Renal cortex interstitium (tissue), 15 donors: ENCODE measurements at places on chromosomes 16 and 17.

DNA sequence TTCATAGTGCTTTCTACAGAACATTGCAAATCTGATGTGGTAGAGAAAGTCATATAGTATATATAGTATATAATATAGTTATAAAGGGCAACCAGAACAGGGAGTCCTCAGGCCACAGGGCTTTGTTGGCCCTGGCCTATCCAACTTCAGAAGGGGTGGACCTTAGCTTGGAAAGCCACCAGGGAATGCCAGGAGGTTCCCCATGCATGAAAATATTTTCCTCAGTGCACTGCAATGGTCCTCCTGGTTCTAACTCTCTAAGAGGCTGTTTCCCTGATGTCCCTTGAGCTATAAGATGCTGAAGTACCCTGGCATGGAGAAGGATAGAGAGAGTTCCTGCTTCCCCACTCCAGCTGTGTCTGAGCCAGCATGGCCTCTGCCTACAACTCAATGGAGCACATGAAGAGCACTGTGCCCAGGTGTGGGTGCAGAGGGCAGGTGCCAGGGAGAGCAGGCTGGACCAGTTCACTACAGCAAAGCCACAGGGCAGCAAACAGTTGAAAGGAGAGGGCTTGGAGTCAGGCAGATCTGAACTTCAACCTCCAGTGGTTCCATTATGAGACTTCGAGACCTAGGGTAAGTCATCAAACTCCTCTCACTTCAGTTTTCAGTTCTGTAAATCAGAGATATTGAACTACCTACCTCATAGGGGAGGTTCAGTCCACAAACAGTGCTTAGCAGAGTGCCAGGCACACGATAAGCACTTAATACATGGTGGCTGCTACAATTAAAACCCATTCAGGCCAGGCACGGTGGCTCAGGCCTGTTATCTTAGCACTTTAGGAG, 183.1 kb downstream of the SALL1 start:
- DNase-seq = no peak

- DNase-seq = no peak
Measured at GRCh38 chr17:41695134-41695661, 6.5 kb downstream of the EIF1 start.

DNA sequence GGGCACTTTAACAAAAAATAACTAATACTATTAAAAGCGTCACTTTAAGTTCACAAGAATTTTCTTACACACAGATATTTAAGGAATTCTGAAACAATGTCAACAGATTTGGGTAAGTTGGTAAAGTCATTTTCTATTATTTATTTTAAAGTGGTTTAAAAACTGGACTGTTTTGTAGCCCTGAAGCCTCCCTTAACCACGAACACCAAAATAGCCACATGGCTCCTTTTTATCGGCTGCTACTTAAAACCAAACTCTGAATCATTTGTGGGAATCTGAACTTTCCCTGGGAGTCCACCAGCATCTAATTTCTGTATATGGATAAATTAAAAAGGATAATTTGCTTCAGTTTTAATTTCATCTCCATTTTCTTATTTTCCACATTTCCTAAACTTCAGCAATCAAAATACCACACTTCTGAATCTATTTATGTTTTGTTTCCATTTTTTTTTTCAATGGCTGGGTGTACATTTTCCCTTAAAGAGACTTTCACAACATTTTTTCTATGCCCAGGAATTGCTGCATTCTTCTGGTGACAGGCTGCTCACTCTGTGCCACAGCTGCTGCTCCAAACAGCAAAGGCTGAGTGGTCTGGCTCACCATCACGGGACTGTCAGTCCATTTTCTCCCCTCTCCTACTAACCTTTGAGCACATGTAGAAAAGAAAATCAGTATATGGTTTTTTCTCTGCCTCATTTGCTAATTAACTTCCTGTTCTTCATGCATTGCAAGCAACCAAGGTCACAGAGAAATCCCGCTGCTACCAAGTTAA, 255.5 kb upstream of the KCNJ16 start:
- no peak for DNase-seq

GRCh38 chr17:82317394-82318168, at the start of gene CD7:
CD7 (minus strand) TSS chr17:82317608; CDS start chr17:82317495, 113 bp downstream.
- no peak for DNase-seq

- DNase-seq = no peak
Measured at GRCh38 chr17:37400505-37400904, 6.1 kb downstream of the ACACA start.

DNA sequence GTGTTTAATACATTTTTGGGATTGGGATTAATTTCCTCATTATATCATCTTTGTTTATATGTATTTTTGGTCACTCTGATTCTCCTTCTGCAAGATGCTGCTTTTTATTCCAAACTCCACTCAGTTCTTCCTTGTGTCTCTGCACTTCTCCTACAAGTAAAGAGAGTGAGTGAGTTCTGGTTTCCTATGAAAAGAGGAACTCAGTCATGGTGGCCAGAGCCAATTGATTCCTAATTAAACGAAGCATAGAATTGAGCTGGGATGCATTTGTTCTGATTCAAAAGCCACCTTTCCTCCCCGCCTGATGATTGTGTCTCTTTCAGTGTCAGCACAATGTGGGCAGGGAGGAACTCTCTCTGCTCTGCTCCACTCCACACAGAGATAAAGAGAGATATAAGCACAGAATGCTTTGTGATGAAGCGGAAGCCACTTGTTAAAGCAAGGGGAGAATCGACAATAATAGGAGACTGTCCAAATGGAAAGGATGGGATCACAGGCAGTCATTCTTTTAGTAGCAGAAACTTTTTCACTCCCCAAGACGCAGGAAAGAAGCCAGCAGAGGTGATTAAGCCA, 121.3 kb upstream of the GOT2 start:
- DNase-seq = no peak
